Effector memory CD4-positive, alpha-beta T cell (primary cell): ENCODE measurements at places on chromosomes 5 and 9.

DNA sequence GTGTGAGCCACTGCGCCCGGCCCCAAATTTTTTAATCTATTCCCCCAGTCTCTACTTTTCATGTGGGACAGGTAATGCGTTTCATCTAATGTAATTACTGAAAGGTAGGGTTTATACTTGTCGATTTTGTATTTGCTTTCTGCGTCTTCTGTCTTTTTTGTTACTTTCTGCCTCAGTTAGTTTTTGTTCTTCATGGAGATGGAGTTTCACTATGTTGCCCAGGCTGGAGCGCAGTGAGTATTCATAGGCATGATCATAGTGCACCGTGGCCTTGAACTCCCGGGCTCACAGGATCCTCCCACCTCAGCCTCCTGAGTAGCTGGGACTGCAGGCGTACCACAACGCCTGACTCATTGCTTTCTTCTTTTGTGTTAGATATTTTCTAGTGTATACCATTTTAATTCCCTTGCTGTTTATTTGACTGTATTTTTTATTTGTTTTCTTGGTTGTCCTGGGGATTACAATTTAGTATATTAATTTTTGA lies 23.4 kb downstream of the EHMT1 start:
- no peak for DNase-seq

DNA sequence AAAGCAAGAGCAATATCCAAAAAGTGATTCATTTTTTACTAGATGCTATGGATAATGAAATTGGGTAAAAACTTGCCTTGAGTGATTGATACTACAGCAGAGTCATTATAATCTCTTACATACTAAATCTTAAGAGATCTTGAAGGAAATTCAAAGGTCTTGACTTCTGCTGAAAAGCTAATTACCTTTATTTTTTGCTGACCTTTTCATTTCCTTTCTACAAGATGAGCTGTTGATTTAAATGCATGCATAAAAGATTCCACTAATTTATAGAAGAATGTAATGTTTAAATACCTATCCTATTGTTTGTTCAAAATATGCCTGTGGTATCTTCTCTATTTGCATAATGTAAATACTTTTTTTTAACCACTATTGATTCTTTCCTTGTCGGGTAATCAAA lies 27.2 kb downstream of the RORB start:
- no peak for DNase-seq

- DNase-seq = no peak
Measured at GRCh38 chr5:167877114-167877722, 414.2 kb upstream of the WWC1 start.

DNA sequence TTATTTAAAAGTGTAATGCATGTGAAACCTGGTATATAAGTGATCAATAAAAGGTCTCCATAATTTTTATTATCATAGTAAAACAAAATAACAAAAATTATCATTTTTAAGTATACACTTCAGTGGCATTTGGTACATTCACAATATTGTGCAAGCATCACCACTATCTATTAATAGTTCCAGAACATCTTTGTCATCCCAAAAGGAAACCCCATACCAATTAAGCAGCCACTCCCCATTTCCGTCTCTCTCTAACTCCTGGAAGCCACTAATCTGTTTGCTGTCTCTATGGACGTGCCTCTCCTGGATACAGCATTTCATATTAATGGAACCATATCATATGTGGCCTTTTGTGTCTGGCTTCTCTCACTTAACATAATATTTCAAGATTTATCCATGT lies 7.6 kb downstream of the OLFML2A start:
- no peak for DNase-seq

DNA sequence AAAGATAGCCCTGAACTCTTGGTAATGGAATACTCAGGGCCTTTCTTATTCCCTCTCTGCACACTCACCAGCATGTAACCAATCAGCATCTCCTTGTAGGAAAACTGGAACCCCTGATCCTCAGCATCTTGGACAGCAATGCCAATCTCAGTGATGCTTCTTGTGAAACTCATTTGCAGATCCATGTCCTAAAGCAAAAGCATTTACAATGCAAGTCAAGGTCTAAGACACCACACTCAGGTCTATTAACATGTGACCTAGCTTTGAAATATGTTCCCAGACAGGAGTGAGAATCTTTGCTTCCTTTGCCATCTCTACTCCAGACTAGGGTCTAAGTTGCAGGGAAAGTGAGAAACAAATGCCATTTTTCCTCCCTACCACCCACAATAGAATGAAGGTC lies 38.2 kb downstream of the MROH2B start:
- no peak for DNase-seq

GRCh38 chr9:89635816-89636215 lies 31.0 kb downstream of the GADD45G start:
- no peak for DNase-seq

GRCh38 chr9:136512651-136513071 lies 29.8 kb upstream of the SEC16A start:
- no peak for DNase-seq

DNA sequence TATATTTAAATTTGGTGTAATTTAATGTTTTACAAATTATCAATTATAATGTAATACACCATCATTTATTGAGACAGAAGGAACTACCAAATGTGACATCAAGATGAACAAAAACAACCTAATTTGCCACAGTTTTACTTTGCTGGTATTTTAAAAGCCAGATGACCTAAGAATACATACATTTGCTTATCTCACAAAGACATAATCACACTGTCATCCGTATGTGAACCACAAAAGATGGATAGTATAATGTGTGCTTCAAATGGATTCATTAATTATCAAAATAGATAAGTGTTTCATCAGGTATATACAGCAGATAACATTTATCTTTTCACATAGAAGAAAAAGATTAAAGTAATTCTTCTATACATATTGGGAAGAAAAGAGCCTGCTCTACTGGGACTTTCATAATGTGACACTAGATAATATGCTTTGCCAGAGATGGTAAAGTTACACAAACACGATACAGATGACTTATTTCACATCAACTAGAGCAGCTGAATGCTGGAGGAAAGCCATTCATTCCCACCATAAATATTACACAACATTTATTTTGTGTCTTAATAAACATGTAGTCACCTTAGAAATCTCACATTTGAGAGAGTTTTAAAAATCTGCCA lies 278.5 kb downstream of the ISL1 start:
- no peak for DNase-seq

DNA sequence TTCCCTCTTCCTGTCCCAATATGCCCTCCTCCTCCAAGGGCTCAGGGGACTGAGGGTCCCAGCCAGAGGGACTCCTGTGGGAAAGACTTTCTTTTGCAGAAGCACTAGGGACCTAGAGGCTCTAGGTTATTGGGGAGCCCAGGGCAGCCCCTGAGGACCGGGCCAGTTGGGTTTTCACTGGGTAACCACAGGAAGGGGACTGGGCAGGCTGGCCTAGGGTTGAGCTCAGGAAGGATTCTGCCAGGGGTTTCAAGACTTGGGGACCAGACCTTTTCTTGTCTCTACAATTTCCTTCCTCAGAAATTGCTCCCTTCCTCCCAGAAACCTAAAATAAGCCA lies 24.4 kb upstream of the HMCN2 start:
- no peak for DNase-seq

DNA sequence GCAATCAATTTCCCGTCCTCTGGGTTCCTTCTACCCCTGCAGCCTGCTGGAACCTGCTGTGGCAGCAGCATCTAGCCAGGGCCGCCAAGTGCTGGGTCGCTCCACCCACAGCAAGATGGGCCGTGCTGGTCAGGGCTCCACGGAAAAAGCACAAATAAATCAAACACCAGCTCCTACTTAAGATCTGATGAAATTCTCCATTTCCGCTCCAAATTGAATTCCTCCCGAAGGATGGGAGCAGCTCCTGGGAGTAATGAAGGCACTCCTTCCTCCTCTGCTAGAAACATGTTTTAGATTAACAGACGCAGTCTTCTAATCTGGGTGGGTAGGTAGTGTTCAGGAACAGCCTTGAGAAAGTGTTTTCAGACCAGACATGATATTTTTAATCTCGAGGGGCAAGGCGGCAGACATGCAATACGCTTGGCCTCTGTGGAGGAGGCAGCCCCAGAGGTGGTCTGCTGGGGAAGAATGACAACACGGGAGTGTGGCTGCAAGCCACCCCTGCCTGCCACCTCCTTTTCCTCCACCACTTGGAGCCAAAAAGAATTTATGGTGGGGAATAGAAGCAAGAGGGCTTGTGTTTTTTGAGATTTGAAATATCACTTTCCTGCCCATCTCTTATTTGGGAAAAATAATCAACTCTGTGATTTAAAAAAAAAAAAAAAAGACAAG lies 194.1 kb downstream of the AOPEP start:
- no peak for DNase-seq

GRCh38 chr5:32505756-32506155 lies 61.2 kb upstream of the ZFR start:
- no peak for DNase-seq

- no peak for DNase-seq
Measured at GRCh38 chr5:107980923-107981692, 310.4 kb upstream of the EFNA5 start.

DNA sequence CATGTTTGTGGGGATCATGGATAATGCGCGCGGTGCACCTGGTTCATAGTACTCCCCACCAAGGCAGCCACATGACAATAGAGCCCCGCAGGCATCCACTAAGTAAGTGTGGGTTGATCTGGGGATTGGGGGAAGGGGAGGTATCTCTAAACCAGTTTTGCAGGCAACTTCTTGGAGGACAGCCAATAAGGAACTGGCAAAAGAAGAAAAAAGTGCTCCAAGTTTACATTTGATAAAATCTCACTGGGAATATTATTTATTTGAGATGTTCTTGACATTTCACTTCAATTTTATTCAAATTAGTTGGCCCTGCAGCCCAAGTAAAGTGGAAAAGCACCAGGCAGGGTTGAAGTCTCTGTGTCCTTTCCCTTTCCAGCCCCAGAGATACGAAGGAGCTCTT lies 8.5 kb downstream of the FBP1 start:
- DNase-seq = no peak

DNA sequence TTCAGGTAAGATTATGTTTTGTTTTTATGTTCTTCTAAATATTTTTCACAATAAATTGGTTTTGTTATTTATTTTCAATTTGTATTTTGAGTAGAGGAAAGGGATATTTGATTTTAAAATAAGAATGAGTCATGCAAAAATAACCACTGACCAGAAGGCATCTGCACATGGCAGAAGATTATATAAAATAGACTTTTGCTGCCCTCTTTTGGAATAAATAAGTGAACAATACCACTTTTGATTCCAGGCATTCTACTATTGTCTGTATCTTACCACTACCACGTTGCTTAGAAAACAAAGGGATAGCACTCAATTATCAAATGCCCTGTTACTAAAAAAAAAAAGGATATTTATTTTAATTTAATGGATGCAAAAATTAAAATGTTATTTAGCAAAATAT lies 227.3 kb upstream of the ITGA1 start:
- DNase-seq = no peak

- no peak for DNase-seq
Measured at GRCh38 chr5:90037646-90038045, 371.9 kb downstream of the CETN3 start.

GRCh38 chr5:50875002-50875344 lies 208.5 kb downstream of the PARP8 start:
- no peak for DNase-seq

DNA sequence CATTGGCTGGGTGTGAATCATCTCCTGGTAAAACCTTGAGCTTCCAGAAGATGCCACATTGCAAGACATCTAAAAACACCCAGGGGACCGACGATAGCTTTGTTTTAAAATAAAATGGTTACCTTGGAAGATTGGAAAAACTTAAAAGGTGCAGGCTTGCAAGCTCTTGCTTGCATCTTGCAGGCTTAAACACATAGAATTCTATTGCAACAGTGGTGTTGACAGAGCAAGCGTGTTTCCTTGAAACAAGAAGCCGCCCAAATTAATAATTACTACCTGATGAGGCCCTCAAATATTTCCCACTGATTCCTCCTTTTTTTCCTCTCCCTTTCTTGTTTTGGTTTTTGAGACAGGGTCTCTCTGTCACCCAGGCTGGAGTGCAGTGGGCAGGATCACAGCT lies 137.1 kb upstream of the BASP1 start:
- no peak for DNase-seq

DNA sequence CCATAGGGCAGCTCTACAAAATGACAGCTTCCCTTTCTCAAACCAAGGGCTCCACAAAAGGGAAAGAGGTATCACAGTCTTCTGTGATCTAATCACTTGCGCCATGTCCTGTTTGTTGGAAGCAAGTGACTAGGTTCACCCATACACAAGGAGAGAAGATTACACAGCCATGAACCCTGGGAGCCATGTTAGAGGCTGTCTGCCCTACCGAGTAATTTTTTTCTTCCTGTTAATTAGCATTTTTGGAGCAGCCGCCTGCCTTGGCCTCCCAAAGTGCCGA lies 33.2 kb upstream of the GOLPH3 start:
- no peak for DNase-seq

- no peak for DNase-seq
Measured at GRCh38 chr9:116482740-116483139, 204.4 kb upstream of the TRIM32 start.

GRCh38 chr9:8158574-8158973 lies 359.0 kb upstream of the DMAC1 start:
- DNase-seq = no peak

DNA sequence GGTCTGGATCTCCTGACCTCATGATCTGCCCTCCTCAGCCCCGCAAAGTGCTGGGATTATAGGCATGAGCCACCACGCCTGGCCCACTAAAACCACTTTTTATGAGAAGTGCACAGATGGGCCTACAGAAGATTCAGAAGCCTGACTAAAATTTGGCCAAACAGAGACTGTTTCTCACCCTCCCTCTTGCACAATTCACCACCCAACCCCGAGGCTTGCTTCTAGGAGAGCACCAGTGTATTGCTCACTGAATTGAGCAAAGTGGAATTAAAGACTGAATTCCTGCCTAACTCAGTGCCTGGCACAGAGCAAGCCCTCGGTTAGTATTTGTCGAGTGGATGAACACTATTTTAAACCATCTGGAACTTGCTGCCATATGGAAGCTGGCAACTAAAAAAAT lies 3.4 kb upstream of the DCTN4 start:
- no peak for DNase-seq

- DNase-seq = no peak
Measured at GRCh38 chr5:79454043-79454442, 59.9 kb downstream of the HOMER1 start.

GRCh38 chr9:122986010-122986409 lies 45.2 kb downstream of the RABGAP1 start:
- no peak for DNase-seq

DNA sequence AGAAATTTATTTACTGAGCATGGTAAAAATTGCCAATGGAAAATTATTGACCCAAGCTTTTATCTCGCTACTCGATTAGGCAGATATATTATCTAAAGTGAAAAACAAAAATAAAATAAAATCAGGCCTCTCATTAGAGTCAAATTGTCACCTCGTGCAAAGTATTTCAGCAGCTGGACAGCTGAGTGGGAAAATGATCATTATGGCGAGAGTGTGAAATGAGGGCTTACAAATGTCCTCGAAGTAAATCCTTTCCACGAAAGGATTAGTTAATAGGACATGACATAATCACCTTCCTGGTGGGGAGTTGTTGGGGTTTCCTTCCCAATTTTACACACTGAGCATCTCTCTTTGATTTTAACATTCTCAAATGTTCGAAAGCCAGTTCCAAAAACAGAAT lies 5.4 kb upstream of the DPYSL3 start:
- DNase-seq = no peak
